Naive thymus-derived CD4-positive, alpha-beta T cell (primary cell): ENCODE measurements at places on chromosomes 16 and 17. TPM values are rescaled to one million over a fixed set of nuclear protein-coding genes. Genes with fewer than 3 reads are reported as not detected.

Gene CCL15
- not detected for total RNA-seq

GRCh38 chr16:11666103-11667055, 1.9 kb upstream of the SNN start:
- H3K4me3 ChIP-seq, result no peak overlapping the region
- no peaks in the 10 kb centered on the region for H3K36me3 ChIP-seq
- H3K27ac ChIP-seq, result peak overlapping the region; percentile 85
- no peak for DNase-seq
- no peaks in the 10 kb centered on the region for H3K27me3 ChIP-seq
- peaks cover 29% of the 10 kb centered on the region for H3K4me1 ChIP-seq

Gene SEZ6L2
- total RNA-seq, result not detected

Gene ZSWIM7
- total RNA-seq, result 10.0 and 11.4 TPM in 2 replicates

DNA sequence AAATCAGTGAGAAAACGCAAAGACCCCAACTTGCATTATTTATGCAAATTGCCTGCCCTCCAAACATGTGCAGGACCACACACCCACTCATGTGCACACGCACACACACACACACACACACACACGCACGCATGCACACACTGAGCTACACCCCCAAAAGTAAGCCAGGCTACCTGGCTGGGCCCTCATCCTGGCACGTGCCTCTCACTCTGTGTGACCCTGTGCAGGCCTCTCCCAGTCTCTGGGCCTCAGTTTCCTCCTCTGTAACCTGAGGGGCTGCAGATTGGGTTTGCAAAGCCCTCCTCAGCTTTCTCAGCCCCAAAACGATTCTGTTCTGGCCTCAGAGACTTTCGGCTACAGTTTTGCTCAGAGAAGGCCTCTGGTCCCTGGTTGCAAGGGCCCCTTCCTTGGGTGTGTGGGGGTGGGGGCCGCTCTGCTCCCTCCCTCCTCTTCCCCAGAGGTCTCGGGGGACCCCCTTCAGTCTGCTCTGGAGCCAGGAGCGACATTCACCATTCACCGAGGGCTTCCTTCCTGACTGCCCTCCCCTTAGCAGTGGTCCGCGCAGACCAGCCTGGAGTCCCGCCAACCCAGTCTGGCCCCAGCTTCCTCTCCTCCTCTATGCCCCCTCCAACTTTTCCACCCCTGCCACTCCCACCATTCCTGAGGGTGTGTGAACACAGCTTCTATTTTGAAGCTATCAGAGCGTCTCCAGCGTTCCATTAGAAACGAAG, 5.4 kb upstream of the PIK3R6 start:
- peaks cover under 1% of the 10 kb centered on the region for H3K36me3 ChIP-seq
- no peaks in the 10 kb centered on the region for H3K27me3 ChIP-seq
- H3K4me3 ChIP-seq, result no peak overlapping the region
- H3K27ac ChIP-seq, result no peak overlapping the region
- DNase-seq, result no peak

DNA sequence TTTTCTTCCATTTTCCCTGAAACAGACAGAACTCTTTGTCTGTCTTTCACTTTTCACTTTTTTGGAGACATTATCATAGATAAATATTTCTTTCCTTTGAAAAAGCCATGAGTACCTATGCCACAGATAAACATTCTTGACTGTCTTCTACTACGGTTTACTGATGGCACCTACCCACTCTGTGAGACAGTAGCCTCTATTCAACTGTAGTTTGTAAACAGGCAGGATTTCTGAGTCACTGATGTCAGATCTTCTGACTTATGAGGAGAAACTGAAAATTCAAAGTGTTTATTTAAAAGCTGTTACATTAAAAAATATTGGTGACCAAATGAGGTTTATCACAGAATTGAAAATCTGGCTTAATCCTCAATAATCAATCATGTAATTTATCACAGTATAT, 658.4 kb downstream of the TOX3 start:
- H3K27ac ChIP-seq, result no peak overlapping the region
- no peak overlapping the region for H3K4me3 ChIP-seq
- no peaks in the 10 kb centered on the region for H3K27me3 ChIP-seq
- no peaks in the 10 kb centered on the region for H3K36me3 ChIP-seq
- DNase-seq, result no peak
- no peaks in the 10 kb centered on the region for H3K4me1 ChIP-seq

GRCh38 chr17:7915611-7916384, at the start of gene RNF227:
RNF227 (minus strand) TSS chr17:7916289; CDS start chr17:7916195, 94 bp downstream.
- peak within 1 kb of the TSS; percentile 91 for H3K4me3 ChIP-seq
- H3K36me3 ChIP-seq, result peaks cover 7% of the 10 kb centered on the region
- peaks cover 22% of the 10 kb centered on the region for H3K4me1 ChIP-seq
- peak; percentile 82 for DNase-seq
